ENCODE measurements at places on chromosomes 6 and 20.

- DNase-seq = no peak
Observed at GRCh38 chr6:7135755-7136154, 28.0 kb downstream of the RREB1 start.

DNA sequence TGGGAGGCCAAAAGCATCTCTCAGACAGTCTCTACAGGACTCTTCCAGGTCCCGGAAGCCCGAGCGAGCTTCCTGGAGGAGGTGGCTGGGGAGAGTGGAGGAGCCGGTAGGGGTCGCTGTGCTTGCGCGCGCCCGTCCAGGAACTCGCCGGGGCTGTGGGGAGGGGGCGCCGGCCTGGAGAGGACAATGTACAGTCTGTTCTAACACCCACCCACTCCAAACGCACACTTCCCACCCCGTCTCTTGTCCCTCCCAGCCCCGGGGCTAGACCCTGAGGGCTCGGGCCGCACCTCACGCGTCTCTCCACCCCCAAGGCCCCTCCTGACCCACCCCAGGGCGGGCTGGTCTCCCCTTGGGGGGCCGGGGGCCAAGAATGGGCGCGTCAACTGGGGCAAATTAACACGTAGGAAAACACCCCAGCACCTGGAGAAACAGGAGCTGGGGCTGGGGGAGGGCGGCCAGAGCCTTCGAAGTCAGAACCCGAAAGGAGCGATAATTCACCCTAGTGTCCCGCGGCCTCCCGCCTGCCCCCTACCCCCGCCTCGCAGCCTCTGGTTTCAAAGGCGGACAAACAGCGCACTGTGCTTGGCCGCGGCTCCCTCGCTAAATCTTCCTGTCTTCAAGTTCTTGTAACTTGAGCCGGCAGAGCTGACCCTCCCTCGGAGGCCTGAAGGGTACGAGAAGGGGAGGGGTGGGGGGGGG is 103.2 kb upstream of the FOXP4 start:
- peak; percentile 88 for DNase-seq

GRCh38 chr6:116057766-116058165 is 2.9 kb downstream of the FRK start:
- DNase-seq = no peak

- DNase-seq = no peak
Observed at GRCh38 chr6:105785066-105785811, 300.9 kb upstream of the PRDM1 start.

DNA sequence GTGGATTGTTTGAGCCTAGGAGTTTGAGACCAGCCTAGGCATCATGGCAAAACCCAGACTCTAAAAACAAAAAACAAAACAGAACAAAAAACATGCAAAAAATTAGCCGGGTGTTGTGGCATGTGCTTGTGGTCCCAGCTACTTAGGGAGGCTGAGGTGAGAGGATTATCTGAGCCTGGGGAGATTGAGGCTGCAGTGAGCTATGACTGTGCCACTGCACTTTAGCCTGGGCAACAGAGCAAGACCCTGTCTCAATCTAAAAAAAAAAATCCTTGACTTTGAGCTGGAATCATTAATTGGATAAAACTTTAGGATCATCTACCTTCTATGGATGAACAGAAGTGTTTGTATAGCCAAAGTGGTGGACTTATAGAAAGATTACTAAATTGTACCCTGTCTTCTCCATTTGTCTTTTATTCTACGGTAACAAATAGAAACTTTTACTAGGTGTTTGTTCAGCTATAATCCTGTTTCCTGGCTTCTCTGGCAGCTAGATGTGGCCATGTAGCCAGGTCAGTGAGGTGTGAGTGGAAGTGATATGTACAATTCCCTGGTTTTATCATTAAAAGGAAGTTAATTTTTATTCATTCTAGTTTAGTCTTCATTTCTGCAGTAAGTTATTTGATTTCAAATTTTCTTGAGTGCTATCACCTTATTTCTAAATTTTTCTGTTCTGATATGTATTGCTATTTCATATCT is 108.3 kb upstream of the RNF24 start:
- DNase-seq = no peak

GRCh38 chr20:15835811-15836210 is 737.4 kb downstream of the KIF16B start:
- DNase-seq = no peak

- DNase-seq = no peak
Observed at GRCh38 chr6:25743868-25744267, 10.7 kb upstream of the SLC17A4 start.

GRCh38 chr6:82766476-82766875 is 299.2 kb downstream of the UBE3D start:
- no peak for DNase-seq

- DNase-seq = peak; percentile 81
Observed at GRCh38 chr6:43717822-43718221, 30.2 kb upstream of the MRPS18A start.

- no peak for DNase-seq
Observed at GRCh38 chr6:15763837-15764236, 101.0 kb upstream of the DTNBP1 start.

GRCh38 chr6:31680226-31681134 is at the start of gene LY6G5C:
Gene LY6G5C (minus strand): TSS chr6:31681067. CDS start chr6:31680373, 694 bp downstream.
- DNase-seq = peak; percentile 90

DNA sequence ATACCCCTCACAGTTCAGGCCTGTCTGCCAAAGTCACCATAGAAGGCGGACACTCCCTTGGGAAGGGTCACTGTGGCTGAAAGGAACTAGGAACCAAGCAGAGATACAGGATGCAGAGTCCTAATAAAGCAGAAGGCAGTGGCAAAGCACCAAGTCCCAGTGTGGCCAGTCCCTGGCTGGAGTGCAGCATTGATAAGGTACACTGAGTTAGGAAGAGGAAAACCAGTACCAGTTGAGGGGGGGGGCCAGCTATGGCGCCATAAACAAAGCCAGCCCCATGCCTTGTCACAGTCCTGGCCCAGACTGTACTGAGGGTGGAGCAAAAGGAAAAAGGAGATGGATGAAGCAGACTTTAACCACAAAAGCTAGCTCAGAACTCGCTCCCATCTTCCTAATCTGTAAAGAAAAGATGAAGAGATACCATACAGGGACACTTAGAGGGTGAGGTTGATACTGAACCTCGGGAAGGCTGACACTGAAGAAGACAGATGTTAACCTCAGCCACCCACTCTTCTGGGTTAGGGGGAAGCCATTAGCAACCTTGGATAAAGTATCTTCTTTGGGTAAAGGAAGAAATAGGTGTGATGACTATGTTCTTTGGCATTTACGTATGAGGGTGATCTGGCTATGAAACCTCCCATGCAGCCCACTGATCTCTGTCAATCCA is 7.8 kb downstream of the ABHD12 start:
- DNase-seq = no peak

GRCh38 chr6:108123946-108124345 is 41.9 kb upstream of the NR2E1 start:
- DNase-seq = no peak

- no peak for DNase-seq
Observed at GRCh38 chr20:61611401-61612180, 359.5 kb downstream of the CDH4 start.

GRCh38 chr20:48544402-48545339 is 283.1 kb downstream of the PREX1 start:
- DNase-seq = no peak

Data from aorta (tissue), 5 donors.